Central memory CD8-positive, alpha-beta T cell (primary cell): ENCODE measurements at places on chromosomes 11 and 22.
A peak's percentile ranks its signal among the peaks of the same experiment; 100 is the strongest.

GRCh38 chr22:38239101-38239761, 33.6 kb downstream of the TMEM184B start:
- no peak for DNase-seq

DNA sequence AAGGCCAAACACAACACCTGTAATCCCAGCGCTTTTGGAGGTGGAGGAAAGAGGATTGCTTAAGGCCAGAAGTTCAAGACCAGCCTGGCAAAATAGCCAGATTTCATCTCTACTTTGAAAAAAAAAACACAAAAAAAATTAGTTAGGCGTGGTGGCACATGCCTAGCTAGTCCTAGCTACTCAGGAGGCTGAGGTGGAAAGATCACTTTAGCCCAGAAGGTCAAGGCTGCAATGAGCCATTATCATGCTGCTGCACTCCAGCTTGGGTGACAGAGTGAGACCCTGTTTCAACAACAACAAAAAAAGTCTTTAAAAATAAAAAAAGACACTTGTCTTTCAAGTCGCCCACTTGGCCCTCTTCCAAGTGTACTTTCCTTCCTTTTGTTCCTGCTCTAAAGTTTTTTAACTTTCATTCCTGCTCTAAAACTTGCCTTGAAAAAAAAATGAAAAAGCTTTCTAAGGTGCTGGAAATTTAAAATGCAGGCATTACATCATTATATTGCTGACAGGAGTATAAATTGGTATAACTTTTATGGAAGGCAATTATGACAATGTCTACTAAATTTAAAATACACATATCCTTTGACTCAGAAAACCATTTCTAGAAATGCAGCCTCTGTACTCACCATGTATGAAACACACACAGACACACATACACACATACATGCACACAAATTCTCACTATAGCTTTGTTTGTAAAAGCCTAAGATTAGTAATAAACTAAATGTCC, 12.7 kb downstream of the LIPT2 start:
- no peak for DNase-seq

- DNase-seq = no peak
These were observed 192.8 kb upstream of the SORL1-AS1 start for GRCh38 chr11:121645596-121645995.

- DNase-seq = no peak
These were observed 83.2 kb downstream of the TEAD1 start for GRCh38 chr11:12757416-12757815.

GRCh38 chr11:55719608-55720160, 53.6 kb upstream of the OR5D13 start:
- DNase-seq = no peak

GRCh38 chr11:68412593-68413475, 47.7 kb upstream of the PPP6R3 start:
- DNase-seq = no peak

- DNase-seq = no peak
These were observed 4.2 kb upstream of the IFITM10 start for GRCh38 chr11:1754376-1755150.

GRCh38 chr11:70104419-70104818, 26.3 kb downstream of the ANO1 start:
- no peak for DNase-seq

- peak; percentile 13 for DNase-seq
These were observed 536 bp downstream of the YWHAH start for GRCh38 chr22:31944700-31945442.
